Left kidney (tissue), 8 donors: ENCODE measurements at places on chromosomes 2 and 18. TPM values are rescaled to one million over a fixed set of nuclear protein-coding genes. Genes with fewer than 3 reads are reported as not detected.

Gene CTAGE1
- polyA plus RNA-seq = 0.05 TPM

Gene CRYBA2
- polyA plus RNA-seq = not detected

Gene CD8B
- polyA plus RNA-seq = 0.88 TPM

Gene FAM110C
- 15.4 TPM for polyA plus RNA-seq

Gene SLC11A1
- 0.58 TPM for polyA plus RNA-seq

Gene POTEF
- 0.13 TPM for polyA plus RNA-seq

Gene AQP4
- polyA plus RNA-seq = 0.80 TPM

Gene SERPINB4
- polyA plus RNA-seq = not detected

Gene PJVK
- 19.3 TPM for polyA plus RNA-seq
